ENCODE measurements at places on chromosomes 11 and 22. TPM values are rescaled to one million over a fixed set of nuclear protein-coding genes. Genes with fewer than 3 reads are reported as not detected.

ACO2 gene
- total RNA-seq = 77.5 TPM

CDC42EP1 gene
- total RNA-seq = 4.1 TPM

ANO9 gene
- total RNA-seq = under 0.01 TPM

KRTAP5-11 gene
- not detected for total RNA-seq

FOLH1 gene
- total RNA-seq = not detected

PARVG gene
- total RNA-seq = 0.09 TPM

HMGXB4 gene
- total RNA-seq = 9.2 TPM

MISFA gene
- total RNA-seq = 0.95 TPM

RAG2 gene
- total RNA-seq = not detected

GP1BB gene
- total RNA-seq = 0.79 TPM

FADS1 gene
- 60.7 TPM for total RNA-seq

MS4A4A gene
- total RNA-seq = not detected

PIH1D2 gene
- 1.4 TPM for total RNA-seq

SERGEF gene
- 31.5 TPM for total RNA-seq

HEPN1 gene
- not detected for total RNA-seq

Measured in bronchial smooth muscle cell (primary cell).